ENCODE measurements at places on chromosomes 12 and 14.

DNA sequence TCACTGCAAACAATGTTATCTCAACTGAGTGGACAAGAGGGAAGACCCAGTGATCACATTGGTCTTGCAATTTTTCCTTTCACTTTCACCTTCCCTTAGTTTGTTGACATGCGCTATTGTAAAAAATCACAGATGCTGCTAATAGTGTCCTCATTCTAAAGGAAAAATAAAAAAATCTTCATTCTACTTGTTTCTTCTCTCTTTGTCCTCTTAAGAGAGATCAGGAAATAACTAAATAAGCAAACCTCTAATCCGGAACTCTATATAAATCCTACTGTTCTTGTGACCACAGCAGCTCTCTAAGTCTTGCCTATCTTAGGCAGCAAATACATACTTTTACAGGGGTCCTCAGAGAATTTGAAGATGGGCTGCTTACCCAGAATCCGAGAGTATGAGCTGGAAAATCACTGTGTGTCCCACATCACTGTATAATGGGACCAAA is 257.7 kb downstream of the NAV3 start:
- no peak for DNase-seq

DNA sequence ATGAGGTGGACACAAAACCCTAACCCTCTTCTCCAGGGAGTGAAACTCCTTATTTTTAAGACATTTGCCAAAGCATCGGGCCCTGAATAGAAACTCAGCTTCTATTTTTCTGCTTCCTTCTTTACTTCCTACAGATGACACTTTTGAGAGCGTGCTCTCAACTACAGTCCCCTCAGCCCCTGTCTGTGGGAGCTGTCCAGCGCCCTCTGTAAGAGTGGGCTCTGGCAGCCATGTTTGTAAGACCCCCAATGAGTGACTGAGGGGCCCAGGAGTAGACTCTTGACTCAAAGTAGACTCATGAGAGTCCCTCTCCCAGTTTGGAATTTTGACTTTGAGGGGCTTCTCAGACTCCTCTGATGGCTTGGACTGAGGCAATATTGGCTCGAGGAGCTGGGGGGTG is 25.5 kb upstream of the BATF start:
- DNase-seq = no peak

DNA sequence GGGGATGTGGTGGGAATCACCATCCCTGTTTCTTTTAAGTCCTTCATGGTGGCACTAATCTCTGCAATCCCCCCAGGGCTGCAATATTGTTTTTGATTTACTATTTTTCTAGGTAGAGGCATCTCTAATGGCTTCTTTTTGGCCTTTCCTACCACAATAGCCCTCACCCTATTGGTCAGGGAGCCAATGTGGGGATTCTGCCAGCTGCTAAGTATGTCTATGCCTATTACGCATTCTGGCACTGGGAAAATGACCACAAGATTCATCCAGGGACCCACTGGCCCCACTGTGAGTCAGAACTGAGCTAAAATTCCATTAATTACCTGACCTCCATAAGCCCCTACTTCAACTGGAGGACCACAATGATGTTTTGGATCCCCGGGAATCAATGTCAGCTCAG is 15.9 kb upstream of the GLIPR1L2 start:
- no peak for DNase-seq

- DNase-seq = no peak
These were observed 545.0 kb upstream of the FBXO33 start for GRCh38 chr14:39977198-39977597.

- DNase-seq = no peak
These were observed 1.3 kb downstream of the TNFAIP2 start for GRCh38 chr14:103124501-103125001.
